GM12891 (cell line): ENCODE measurements at places on chromosomes 11 and 22.

DNA sequence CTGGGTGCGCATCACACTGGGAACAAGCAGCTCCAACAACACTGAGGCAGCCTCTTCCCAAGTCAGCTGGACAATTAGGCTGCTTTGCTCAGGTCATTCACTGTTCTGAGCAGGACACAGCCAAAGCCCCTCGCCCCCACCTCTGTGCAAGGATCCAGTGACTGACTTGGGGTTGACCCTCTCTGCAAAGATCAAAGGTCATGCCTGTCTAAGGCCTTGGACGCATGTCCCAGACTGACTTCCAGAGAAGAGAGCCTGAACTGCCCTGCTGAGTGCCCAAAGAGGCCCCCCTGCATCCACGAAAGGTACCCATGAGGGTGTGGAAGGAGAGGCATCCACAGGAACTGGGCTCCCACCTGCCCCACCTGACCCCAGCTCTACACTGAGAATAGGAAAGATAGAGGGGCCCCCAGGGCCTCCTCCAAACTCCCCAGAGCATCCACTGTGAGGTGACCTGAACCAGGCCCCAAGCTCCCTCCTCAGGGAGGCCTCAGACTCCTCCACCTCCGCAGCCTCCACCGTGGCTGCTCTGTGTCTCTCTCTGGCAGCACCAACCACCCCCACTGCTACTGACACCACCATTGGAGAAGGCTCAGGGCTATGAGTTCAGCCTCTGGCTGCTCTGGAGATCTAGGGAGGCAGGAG lies 53.5 kb downstream of the IGLL5 start:
- DNase-seq = no peak

DNA sequence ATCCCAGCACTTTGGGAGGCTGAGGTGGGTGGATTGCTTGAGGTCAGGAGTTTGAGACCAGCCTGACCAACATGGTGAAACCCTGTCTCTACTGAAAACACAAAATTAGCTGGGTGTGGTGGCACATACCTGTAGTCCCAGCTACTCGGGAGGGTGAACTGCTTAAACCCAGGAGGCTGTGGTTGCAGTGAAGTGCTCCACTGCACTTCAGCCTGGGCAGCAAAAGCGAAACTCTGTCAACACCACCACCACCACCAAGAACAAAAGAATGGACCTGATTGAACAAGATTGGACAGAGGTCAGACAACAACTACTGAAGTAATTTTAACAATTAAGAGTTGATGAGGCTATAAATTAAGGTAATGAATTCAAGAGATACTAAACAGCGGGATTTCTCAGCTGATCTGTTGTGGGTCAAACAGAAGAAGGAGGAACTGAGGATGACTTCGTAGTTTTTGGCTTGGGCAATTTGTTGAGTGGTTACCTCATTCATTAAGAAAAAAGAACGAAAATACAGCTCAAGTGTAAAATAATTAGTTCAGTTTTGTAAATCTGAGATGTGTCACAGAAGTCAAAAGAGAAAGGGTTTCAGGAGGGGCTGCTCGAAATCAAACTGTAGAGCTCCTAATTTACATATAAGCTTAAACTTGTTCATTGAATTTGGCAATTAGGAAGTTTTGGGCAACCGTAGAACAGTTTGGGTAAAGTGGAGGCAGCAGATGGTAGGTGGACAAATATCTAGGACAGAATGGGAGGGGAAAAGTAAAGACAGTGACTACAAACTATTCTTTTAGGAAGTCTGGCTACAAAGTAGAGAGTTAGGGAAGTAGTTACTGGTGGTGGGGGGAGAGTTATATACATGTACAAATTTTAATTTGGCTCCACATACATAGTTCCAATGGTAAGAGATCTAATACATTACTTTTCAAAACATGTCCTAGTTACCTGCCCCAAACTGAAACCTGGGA lies 4.5 kb downstream of the IL18 start:
- no peak for DNase-seq

- DNase-seq = no peak
Measured at GRCh38 chr11:1077417-1078119, 2.9 kb downstream of the MUC2 start.

- DNase-seq = no peak
Measured at GRCh38 chr22:18048441-18048898, 24.1 kb upstream of the MICAL3 start.

GRCh38 chr11:44016131-44016530 lies 31.6 kb upstream of the ACCSL start:
- no peak for DNase-seq

DNA sequence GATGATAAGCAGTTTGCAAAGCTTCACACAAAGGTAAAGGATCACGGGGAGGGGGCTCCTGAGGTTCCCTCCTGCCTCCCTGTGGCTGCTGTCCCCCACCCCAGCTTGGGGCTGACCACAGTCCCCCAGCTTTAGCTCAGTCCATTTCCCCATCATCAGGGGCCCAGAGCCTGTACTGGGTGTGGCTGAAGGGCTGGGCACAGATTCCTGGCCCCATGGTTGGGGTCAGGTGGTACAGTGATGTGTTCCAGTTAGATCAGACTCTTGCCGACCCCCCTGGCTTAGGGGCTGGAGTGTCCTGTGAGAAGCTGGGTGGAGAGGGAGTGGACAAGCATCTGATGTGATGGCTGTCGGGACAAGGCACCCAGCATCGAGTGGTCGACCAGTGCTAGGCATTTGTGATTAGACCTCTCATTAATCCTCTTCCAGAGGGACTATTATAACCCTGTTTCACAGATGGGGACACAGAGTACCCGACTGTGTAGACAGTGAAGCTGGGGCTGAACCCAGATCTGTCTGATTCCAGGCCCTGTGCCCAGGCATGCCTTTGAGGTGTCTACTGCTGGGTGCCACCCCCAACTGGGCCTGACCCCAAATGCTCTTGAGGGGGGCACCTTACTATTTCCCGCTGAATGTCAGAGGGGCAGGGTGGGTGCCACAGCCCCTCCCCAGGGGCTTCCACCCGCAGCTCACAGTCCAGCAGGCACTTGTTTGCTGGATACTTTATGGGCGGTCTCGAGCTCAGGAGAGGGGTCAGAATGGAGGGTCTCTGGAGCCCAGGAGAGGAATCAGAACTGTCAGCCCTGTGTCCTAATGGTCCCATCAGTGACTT lies 4.3 kb downstream of the SHANK3 start:
- peak; percentile 12 for DNase-seq

GRCh38 chr11:16833026-16833425 lies 94.6 kb downstream of the C11orf58 start:
- DNase-seq = no peak

DNA sequence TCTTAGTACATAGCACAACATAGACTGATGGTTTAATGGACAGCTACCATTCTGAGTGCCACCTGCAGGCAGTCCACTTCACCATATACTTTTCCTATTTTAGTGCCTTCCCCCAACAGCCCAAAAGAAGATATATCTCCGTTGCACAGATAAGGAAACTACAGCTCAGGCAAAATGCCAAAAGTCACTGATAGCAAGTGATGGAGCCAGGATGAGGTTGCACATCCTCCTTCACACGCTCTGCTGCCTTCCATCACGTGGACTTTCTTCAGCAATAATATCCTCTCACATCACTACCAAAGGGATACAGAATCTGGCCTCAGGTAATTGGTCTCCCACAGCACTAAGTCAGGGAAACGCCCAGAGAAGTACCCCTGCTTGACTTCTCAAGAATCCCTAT lies 7.5 kb downstream of the TCF20 start:
- DNase-seq = no peak

- no peak for DNase-seq
Measured at GRCh38 chr11:64750361-64751054, 6.6 kb upstream of the RASGRP2 start.

- DNase-seq = no peak
Measured at GRCh38 chr11:113444502-113445123, 30.6 kb downstream of the DRD2 start.

DNA sequence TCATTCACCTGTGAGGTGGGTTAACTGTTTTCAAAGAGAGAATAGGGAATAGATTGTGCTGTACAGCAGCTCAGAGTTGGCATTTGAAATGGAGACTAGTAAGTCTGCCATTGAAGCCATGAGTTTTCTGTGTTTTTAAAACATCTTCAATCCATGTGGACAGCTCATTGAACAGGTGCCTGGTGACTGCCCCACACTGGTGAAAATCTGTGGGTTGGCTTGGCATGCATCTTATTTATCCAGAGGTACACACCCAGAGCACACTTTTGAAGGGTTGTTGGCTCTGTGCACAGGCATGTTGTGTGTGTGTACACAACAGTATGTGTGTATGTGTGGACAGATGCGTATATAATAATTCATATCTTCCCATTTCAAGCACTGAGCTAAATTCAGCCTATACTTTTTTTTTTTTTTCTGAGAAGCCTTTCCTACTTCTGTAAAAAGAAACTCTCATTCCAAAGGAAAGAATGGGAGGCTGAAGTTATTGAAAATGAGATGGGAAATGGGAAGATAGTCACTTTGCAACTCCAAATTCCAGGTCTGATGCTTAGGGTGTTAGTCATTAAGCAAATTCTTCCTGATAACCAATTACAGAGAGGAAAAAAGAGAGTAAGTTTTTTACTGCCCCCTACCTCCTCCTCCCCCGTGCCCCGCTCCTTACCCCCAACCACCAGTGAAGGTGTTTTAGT lies 7.0 kb upstream of the LYVE1 start:
- no peak for DNase-seq
